Stimulated activated CD4-positive, alpha-beta T cell treated with anti-CD3 and anti-CD28 coated beads, Interleukin-4, amount 100 ng/mL, for 4 hours (primary cell): ENCODE measurements at places on chromosomes 6 and 20.

DNA sequence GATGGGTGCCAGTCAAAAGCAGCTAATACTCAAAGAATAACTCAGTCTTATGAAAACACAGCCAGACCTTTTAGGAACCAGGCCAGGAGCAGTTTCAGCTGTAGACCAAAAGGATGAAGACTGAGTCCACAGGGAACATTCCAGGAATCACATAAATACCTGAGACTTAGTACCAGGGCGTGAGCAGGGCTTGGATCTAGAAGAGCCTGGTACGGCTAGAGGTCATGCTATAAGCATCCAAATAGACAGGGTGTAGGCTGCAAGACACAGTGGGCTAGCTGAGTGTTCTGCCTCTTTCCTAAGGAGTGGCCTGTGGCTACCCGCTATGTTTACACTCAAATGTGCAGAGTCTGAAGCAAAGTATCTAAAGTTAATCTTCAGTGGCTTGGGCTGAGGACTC, 29.5 kb upstream of the LRRC1 start:
- no peak for DNase-seq

DNA sequence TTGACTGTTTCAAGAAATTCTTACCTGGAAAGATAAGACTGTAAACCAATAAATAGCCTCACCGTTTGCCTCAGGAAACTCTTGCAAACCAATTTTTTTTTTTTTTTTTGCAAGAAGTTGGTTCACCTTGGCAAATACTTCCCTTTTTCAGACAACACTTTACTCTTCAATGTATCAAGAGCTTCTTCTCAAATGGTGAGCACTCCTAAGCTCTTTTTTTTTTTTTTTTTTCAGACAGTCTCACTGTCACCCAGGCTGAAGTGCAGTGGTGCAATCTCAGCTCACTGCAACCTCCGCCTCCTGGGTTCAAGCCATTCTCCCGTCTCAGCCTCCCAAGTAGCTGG, 22.7 kb upstream of the SNTA1 start:
- DNase-seq = no peak

GRCh38 chr6:44976677-44977641, 351.2 kb upstream of the RUNX2 start:
- no peak for DNase-seq

DNA sequence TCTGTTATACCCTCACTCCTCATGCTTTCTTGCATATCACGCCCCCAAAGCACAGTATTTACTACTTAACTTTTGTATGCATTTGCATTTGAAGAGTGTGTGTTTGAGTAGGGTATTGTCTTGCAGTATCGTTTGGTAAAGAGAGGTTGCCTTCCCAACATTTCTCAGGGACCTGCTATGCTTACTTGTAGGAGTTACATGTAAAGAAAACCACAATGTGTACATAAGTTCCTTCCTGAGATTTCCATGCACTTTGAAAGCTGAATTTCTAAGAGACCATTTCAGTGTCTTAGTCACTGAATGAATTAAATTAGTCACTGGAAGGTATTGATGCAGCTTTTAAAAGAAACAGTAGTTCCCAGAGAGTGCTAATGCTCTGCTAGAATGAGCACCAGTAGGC, 159.3 kb upstream of the LAMA2 start:
- no peak for DNase-seq

DNA sequence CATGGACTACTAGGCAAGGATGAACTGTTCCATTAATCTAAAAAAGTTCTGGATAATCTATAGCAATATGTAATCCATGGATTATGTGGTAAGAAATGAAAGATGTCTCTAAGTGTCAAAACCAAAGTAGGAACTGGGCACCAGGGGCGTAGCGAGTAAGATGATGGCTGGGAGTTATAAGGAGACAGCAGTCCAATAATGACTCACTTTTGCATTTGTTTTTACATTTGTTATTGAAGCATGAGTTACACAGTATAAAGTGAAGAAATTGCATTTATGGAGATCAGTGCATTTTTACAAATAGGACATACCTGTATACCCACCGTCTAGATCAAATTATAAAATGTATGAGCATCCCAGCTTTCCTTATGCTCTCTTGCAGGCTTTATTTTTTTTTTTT, 878.5 kb upstream of the MAP3K7 start:
- no peak for DNase-seq

DNA sequence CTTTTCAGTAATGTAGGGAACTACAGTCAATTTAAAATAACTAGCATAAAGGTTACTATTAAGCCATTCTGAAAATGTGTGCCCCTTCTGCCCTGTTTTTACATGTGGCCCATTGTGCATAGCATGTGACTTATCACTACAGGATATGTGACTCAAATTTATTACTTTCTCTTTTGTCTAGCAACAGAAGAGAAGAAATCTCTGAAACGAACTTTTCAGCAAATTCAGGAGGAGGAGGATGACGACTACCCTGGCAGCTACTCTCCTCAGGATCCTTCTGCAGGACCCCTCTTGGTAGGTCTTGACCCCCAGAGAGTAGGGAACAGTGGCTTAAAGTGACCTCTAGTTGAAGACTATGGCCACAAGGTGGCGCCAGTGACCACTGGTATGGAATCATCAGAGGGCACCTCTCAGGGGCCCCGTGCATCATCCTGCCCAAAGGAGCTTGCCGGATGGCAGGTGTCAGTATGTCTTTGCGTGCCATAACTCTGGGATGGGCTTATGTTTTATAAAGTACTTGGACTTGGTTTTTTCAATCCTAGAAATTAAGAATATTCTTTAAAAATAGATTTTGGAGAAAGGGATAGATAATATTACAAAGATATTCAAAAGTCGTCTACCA, 23.9 kb downstream of the RPRD1B start:
- DNase-seq = peak; percentile 57

GRCh38 chr20:51431321-51431720, 111.2 kb downstream of the NFATC2 start:
- DNase-seq = no peak

GRCh38 chr6:129267028-129267427, 384.1 kb downstream of the LAMA2 start:
- no peak for DNase-seq

GRCh38 chr20:1190847-1191246, 6.1 kb upstream of the TMEM74B start:
- no peak for DNase-seq

- no peak for DNase-seq
These were observed 33.4 kb upstream of the ZMYND8 start for GRCh38 chr20:47389867-47390347.

DNA sequence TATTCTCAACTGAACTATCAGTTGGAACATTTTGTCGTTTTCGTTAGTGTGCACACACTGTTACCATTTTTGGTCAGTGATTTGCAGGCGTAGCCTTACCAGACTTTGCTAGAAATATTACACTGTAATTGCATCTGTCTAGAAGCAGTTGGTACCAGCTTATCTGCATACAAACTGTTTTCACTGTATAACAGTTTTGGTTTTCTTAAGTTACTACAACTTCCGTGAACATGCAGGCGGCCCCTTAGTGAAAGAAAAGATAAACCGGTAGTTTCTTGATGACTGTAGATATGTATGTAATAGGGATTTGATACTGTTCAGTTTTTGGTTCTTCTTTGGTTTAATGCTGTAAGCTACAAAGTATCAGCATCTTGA, 1.3 kb downstream of the DSTN start:
- DNase-seq = no peak
